ENCODE measurements at places on chromosomes 2 and 18.

- no peak overlapping the region for H3K27ac ChIP-seq
- no peaks in the 10 kb centered on the region for H3K27me3 ChIP-seq
- H3K4me3 ChIP-seq: no peak overlapping the region
- H3K36me3 ChIP-seq: no peaks in the 10 kb centered on the region
Measured at GRCh38 chr2:62340994-62341484, 145.1 kb downstream of the B3GNT2 start.

GRCh38 chr2:8886202-8886518 lies 48.7 kb upstream of the KIDINS220 start:
- no peak for DNase-seq
- no peak overlapping the region for H3K27ac ChIP-seq
- H3K4me1 ChIP-seq: no peaks in the 10 kb centered on the region
- no peaks in the 10 kb centered on the region for H3K27me3 ChIP-seq

DNA sequence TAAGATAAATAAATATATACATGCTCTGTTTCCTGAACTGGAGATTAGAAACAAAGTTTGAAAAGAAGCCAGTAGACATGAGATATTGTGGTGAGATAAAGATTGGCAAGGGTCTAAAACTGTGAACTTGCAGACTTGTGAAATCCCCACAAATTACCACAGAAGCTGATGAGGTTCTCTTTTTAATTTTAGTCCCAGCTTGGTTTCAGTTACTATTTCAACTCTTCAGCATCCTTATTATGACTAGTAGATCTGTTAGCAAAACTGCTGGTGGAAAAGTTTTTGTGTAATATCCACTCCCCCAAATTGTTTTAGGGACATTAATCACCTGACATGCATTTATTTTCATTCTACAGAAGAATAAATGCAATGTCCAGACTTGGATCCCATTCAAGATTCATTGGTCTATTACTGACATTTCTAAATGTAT lies 20.8 kb downstream of the RASGRP3 start:
- no peaks in the 10 kb centered on the region for H3K27me3 ChIP-seq
- H3K27ac ChIP-seq: no peak overlapping the region
- no peak overlapping the region for H3K4me3 ChIP-seq
- H3K4me1 ChIP-seq: peaks cover 12% of the 10 kb centered on the region
- no peak for DNase-seq

DNA sequence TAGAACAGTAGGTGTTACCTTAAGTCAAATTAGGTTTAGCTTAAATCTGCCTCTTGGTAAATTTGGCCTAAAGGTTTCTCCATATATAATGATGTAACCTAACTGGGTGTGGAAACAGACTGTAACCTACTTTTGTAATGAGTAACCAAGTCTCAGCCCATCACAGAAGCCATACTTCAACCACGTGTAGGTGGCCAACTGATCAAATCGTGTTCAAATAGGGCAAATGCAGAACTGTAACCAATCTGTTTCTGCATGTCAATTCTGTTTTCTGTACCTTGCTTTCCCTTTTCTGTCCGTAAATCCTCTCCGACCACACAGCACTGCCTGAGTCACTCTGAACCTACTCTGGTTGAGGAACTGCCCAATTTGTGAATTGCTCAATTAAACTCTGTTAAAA lies 34.0 kb upstream of the PLA2R1 start:
- H3K27me3 ChIP-seq: peaks cover 7% of the 10 kb centered on the region
- DNase-seq: no peak
- no peak overlapping the region for H3K27ac ChIP-seq
- H3K36me3 ChIP-seq: peaks cover 28% of the 10 kb centered on the region

- H3K27ac ChIP-seq: no peak overlapping the region
- no peaks in the 10 kb centered on the region for H3K36me3 ChIP-seq
- no peak overlapping the region for H3K4me3 ChIP-seq
- H3K4me1 ChIP-seq: no peaks in the 10 kb centered on the region
- DNase-seq: no peak
Measured at GRCh38 chr18:39946623-39947061, 2008.4 kb upstream of the PIK3C3 start.
